ENCODE measurements at places on chromosomes 6 and 20.

DNA sequence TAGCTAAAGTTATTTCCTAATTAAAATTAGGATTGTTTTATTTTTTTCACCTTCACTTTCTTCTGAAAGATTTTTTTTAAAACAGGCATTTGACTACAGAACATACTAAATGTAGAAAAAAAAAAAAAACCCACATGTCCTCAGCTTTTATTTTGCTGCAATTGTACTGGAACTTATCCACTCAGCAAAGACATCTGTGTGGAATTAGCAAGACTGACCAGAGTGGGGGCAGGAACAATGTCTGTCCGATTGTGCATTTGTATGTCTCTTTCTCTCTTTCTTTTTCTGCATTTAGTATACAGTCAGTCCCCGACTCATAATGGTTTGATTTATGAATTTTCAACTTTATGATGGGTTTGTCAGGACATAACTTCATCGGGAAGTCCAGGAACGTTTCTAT, 77.3 kb downstream of the CHD6 start:
- DNase-seq: no peak

- no peak for DNase-seq
Measured at GRCh38 chr20:10663756-10664155, 10.0 kb downstream of the JAG1 start.

DNA sequence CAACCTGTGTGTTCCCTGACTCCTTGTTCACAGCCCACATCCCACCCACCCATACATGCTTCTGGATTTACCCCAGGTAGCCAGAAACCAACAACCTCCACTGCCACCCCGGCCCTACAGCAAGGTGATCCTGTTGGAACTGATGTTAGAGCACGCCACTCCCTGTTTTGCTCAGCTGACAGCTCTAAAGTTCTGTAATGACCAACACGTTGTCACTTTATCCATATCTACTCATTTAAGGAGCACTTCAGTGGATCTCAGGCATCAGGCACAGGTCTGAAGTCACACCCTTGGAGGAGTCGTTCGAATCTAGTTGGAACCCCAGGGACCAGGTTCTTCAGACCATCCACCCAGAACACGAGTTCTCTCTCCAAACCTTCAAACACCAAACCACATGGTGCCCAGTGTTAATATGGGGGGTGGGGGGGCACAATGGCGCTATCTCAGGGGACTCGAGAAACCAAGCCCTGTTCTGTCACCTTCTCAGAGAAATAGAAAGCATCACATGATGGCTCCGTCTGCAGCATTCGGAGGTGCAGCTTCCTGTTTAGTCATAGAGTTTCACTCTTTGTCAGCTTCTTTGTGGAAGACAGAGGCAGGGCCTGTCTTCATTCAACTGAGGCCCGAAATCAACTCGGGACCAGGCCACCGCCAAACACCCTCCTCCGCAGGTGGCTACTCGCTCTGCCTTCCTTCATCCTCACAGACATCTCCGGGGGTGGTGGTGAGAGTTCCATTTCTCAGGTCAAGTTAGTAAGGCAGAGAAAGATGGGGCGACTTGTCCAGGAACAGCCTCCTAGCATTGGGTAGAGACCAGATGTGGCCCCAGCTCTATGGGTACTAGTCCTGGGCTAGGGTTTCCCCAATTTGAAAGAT, 142.2 kb downstream of the NFATC2 start:
- peak; percentile 76 for DNase-seq

- DNase-seq: no peak
Measured at GRCh38 chr20:8518878-8519277, 386.8 kb downstream of the PLCB1 start.

- DNase-seq: no peak
Measured at GRCh38 chr6:35514587-35514986, 1.9 kb upstream of the TULP1 start.

DNA sequence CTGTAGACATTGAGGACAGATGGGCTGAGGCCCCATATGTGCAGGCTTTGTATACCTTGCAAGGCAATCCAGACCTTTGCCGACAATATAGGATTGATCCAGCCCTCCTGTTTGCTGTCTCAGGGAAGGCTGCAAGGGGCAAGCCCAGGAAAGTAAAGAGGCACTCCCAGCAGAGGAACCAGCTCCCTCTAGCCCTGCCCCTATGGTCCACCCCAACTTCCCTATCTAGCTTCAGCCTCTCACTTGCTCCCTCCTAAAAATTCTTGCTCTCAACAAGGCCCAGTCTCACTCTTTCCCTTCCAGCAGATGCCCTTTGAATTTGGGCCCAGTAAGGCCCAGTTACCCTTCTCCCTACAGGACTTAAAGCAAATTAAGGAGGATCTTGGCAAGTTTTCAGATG, 92.6 kb downstream of the JARID2 start:
- no peak for DNase-seq

- DNase-seq: no peak
Measured at GRCh38 chr20:14521436-14521835, 184.0 kb upstream of the FLRT3 start.

DNA sequence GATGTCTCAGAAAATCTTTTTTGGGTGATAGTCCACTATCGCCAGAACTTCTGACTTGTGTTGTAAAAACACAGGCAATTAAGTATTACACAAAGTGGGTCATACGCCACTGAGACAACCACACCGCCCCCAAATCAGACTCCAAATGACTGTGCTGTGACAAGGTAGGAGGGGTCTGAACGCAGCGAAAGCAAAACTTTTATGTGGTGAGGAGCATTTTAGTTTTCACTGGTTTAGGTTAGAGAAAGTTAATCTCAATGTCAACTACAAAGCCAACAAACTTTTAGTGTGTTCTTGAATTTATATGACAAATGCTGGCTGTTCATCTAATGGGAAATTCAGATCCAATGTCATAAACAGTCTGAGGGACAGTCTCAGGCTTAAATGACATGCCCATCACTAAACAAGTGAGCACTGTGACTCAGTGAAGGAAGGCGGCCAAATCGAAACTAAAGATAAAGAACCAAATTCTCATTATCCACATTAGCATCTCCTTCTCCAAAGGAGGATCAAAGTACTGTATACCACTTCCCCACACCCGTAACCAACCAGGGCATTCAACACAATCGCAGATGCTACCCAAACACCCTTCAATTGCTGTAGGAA, 186.7 kb downstream of the GJA10 start:
- DNase-seq: peak; percentile 67

GRCh38 chr20:31738729-31739549, at the start of gene TPX2:
TPX2 (plus strand) TSS chr20:31739290; CDS start chr20:31757477, 18,187 bp downstream.
- DNase-seq: peak; percentile 91

DNA sequence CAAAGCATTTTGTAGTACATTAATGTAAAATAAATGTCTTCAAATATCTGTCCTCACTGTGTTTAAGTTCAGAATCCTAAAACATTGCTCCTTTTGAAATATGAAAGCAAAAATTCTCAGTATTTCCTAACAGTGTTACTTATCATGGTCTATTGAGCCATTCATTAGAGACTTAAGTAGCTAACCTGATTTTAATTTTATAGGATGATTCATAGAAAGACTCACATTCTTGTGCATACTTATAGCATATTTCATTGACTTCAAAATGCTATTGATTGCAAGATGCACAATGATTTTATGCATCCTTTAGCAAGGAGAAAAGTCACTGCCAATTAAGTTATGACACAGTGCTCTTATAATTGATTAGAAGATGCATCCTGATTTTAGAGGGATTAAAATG, 85.7 kb downstream of the HIVEP1 start:
- no peak for DNase-seq

GRCh38 chr20:16293590-16293989, 279.7 kb downstream of the KIF16B start:
- no peak for DNase-seq

- no peak for DNase-seq
Measured at GRCh38 chr6:130574146-130574545, 208.3 kb downstream of the TMEM200A start.

GRCh38 chr20:37727957-37728634, 34.3 kb downstream of the CTNNBL1 start:
- DNase-seq: no peak

- no peak for DNase-seq
Measured at GRCh38 chr6:128807577-128807976, 75.4 kb upstream of the LAMA2 start.

GRCh38 chr6:5078121-5078669, 6.9 kb upstream of the PPP1R3G start:
- DNase-seq: no peak

DNA sequence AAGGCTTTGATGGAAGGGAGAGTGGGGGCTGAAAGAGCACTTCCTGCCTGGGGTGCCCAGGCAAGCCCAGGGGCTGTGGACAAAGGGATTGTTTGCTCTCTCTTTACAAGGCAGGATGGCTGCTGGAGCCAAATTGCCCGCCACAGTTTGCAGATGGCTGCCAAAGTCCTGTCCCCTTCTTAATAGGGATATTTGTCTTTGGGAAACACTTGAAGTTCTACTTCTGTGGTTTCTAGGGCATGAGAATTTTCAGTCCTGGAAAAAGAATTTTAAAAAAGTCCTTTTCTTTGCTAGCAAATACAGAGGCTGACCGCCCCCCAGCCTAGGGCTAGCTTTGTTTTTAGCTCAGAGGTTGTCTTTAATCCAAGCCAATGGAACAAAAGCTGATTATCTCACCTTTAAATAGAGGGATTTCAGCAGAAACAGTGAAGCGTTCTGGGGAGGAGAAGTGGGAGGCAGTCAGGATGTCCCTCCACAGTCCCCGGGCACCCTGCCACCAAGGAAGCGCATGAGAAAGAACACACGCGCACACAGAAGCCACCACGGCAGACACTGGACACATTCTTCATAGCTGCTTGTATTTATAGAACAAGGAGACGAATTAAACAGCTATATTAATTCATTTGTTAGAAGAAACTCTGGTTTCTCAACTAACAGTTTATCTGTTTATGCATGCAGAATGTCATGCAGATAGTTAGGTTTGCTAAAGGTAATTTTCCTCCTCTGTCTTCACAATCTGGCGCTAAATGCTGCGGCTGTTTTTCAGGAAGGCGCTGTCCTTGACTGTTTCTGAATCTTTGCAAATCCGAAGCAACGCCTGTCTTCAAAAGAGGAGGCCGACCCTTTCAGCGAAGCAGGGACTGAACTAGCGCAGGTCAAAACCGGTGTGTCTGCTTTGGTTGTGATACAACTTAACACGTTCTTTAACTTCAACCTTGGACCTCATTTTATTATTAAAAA, 736.9 kb downstream of the QKI start:
- DNase-seq: no peak

- no peak for DNase-seq
Measured at GRCh38 chr6:63816982-63817436, 181.4 kb downstream of the PHF3 start.

DNA sequence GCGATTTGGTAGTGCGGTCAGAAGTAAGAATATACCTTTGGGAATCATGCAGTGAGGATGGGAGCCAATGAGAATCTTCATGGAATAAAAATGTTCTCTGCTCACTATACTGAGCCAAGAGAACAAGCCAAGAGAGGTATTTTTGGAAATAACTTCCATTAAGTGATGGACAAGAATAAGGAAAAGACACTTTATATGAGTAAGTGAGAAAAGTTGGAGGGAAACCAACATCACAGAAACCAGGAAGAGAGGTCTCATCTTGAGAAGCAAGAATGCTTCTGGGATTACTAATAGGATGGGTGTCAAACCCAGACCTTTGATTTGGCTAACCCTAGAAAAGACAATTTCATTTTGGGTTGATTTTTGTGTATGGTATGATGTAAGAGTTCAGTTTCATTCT, 181.2 kb upstream of the JAG1 start:
- no peak for DNase-seq

GRCh38 chr6:87154641-87154992, 748 bp upstream of the ZNF292 start:
- DNase-seq: no peak

GRCh38 chr6:96856856-96857255, 19.6 kb upstream of the GPR63 start:
- DNase-seq: no peak

DNA sequence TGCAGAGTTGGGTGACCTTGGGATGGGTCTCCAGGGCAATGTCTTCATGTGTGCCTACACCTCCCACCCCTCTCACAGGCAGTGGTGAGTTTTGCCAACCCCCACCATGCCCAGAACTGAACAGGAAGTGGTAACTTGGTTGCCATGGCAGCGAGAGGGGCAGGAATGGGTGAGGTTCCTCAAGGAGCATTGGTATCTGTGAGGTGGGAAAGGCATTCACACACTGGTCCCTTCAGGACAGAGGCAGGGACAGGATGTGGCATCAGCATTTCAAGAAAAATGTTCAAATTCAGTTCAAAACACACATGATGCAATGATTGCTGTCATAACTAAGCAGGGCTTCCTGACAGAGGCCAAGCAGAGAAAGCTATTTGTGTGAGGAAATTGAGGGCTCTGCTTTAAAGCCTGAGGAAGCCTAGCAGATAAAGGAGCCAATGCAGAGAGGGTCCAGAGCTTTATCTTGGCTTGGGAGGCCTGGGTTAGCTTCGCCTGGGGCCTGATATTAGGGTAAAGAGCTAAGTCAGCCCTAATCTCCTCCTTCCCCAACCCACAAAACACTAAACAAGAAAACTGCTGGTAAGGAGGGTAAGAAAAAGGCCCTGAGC, 551 bp downstream of the TREML2 start:
- DNase-seq: peak; percentile 70

- DNase-seq: no peak
Measured at GRCh38 chr6:36888654-36889481, 3.1 kb downstream of the C6orf89 start.

GRCh38 chr6:63446405-63446804, 125.9 kb upstream of the LOC128125822 start:
- DNase-seq: no peak

DNA sequence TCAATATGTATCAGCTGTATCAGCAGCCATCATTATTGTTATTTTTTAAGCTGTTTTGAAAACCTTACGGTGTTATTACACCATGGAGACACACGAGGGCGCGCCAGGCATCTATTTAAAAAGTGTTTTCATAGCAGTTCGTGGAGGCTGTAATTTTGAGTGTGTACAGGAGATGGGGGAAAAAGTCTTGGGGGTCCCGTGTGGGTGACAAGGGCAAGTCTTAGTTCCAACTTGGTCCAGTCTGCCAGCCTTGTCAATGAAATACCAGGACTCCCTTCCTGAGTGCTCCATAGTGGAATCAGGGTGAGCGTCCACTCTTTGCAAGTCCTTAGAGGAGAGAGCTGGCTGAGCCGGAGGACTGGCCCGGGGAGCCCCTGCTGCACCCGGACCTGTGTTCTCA, 43.3 kb downstream of the SLC2A10 start:
- peak; percentile 53 for DNase-seq

Measured in CD4-positive, alpha-beta T cell treated with Interleukin-6 for 4 hours (primary cell).